ENCODE measurements at places on chromosomes 4 and X. TPM values are rescaled to one million over a fixed set of nuclear protein-coding genes. Genes with fewer than 3 reads are reported as not detected.

- H3K27me3 ChIP-seq = no peaks in the 10 kb centered on the region
- H3K27ac ChIP-seq = peak overlapping the region; percentile 39
- no peak overlapping the region for H3K4me3 ChIP-seq
- H3K36me3 ChIP-seq = peaks cover 12% of the 10 kb centered on the region
- no peaks in the 10 kb centered on the region for H3K4me1 ChIP-seq
Measured at GRCh38 chr4:119506806-119507205, 121.8 kb downstream of the PDE5A start.

DNA sequence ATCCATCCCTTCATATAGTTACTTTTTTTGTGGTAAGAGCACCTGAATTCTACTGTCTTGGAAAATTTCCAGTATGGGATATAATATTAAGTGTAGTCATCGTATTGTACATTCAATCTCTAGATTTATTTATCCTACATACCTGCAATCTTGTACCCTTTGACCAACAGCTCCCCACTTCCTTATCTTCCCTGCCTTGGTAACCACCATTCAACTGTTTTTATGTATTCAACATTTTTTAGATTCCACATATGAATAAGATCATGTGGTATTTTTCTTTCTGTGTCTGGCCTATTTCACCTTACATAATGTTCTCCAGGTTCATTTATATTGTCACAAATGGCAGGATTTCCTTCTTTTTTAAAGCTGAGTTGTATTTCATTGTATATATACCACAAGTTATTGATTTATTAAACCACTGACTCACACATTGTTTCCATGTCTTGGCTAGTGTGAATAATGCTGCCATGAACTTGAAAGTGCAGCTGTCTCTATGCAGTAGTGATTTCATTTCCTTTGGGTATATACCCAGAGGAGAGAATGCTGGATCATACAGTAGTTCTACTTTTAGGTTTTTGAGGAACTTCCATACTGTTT is 572.5 kb downstream of the MAGEB5 start:
- H3K27ac ChIP-seq = peak overlapping the region; percentile 54
- no peak overlapping the region for H3K4me3 ChIP-seq
- no peaks in the 10 kb centered on the region for H3K27me3 ChIP-seq
- no peaks in the 10 kb centered on the region for H3K36me3 ChIP-seq
- peaks cover 30% of the 10 kb centered on the region for H3K4me1 ChIP-seq
- no peak for DNase-seq

- no peaks in the 10 kb centered on the region for H3K36me3 ChIP-seq
- peaks cover 6% of the 10 kb centered on the region for H3K4me1 ChIP-seq
- DNase-seq = no peak
- no peaks in the 10 kb centered on the region for H3K27me3 ChIP-seq
- no peak overlapping the region for H3K27ac ChIP-seq
Measured at GRCh38 chr4:123941306-123941705, 544.7 kb downstream of the SPRY1 start.

- no peaks in the 10 kb centered on the region for H3K36me3 ChIP-seq
- H3K27ac ChIP-seq = no peak overlapping the region
- DNase-seq = no peak
- no peaks in the 10 kb centered on the region for H3K27me3 ChIP-seq
- H3K4me3 ChIP-seq = no peak overlapping the region
- H3K4me1 ChIP-seq = no peaks in the 10 kb centered on the region
Measured at GRCh38 chrX:30982467-30982866, 89.4 kb downstream of the FTHL17 start.

- H3K36me3 ChIP-seq = no peaks in the 10 kb centered on the region
- no peak overlapping the region for H3K27ac ChIP-seq
Measured at GRCh38 chr4:112378858-112379257, 81.7 kb downstream of the ALPK1 start.

DNA sequence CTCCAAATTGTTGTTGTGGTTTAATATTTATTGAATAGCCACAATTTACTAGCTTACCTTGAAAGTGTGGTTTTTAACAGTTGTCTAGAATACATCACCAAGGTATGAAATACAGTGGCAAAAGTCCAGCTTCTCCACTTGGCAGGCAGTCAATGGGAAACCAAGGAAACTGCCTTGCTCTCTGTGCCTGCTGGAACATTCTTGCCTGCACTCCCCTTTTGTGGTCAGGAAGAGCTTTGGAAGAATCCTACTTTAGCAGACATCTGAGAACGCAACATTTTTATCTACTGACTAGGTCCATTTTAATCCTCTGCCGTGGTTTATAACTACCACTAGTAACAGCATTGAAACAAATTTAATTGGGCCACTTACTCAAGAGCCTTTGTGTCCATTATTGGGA is 64.5 kb downstream of the TENM3 start:
- no peak for DNase-seq
- H3K27me3 ChIP-seq = no peaks in the 10 kb centered on the region
- no peak overlapping the region for H3K4me3 ChIP-seq
- H3K27ac ChIP-seq = no peak overlapping the region

GRCh38 chr4:89347363-89348025 is 39.9 kb upstream of the GPRIN3 start:
- no peaks in the 10 kb centered on the region for H3K4me1 ChIP-seq
- H3K36me3 ChIP-seq = no peaks in the 10 kb centered on the region
- H3K4me3 ChIP-seq = no peak overlapping the region
- DNase-seq = no peak

DNA sequence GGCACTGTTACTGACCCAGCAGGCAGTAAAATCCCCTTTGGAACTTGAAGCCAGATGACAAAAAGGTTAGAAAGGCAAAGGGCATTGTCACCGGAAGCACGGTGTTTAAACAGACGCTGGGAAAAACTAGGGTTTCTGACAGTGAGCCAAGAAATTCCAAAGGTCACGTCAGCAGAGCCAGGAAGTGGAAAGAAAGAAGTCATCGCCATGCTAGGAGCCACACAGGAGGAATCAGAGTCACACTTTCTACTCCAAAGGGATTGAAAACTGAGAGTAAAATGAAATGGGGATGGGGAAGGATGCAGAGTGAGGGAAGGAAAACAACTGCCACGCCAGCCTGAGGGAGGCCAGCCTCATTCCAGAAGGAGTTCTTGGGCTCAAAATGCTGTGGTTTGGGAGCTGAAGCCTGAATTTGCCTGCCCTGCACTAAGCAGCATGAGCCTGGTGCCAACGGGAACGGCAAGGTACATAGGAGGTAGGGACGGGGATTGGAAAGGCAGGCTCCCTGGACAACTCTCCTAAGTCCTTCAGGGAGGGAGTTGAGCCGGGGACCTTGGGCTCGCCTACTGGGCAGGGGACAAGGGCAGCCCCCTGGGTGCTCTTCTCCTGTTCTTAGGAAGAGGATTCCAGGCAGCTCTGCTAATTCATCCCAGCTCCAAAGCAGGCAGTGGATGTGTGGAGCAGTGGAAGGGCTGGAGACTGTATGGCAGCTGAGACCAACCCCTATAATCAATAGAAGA is 66.8 kb downstream of the SOWAHB start:
- H3K36me3 ChIP-seq = no peaks in the 10 kb centered on the region
- H3K4me1 ChIP-seq = peaks cover 15% of the 10 kb centered on the region
- DNase-seq = peak; percentile 28
- H3K27me3 ChIP-seq = no peaks in the 10 kb centered on the region

DNA sequence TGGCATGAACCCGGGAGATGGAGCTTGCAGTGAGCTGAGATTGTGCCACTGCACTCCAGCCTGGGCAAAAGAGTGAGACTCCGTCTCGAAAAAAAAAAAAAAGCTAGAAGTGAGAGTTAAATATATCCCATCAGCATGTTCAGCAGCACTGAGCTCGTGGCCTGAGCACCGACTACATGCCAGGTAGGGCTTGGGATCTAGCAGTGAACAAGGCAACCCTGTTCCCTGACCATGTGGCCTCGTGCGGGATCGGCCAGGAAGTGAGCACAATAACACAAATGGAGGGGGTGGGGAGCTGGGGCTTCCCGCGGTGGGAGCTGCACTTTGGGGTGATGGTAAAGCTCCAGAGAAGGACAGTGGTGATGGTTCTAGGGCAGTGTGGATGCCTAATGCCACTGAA is 193.7 kb upstream of the PSAPL1 start:
- no peaks in the 10 kb centered on the region for H3K36me3 ChIP-seq
- no peak overlapping the region for H3K27ac ChIP-seq
- H3K4me3 ChIP-seq = no peak overlapping the region
- no peak for DNase-seq

DNA sequence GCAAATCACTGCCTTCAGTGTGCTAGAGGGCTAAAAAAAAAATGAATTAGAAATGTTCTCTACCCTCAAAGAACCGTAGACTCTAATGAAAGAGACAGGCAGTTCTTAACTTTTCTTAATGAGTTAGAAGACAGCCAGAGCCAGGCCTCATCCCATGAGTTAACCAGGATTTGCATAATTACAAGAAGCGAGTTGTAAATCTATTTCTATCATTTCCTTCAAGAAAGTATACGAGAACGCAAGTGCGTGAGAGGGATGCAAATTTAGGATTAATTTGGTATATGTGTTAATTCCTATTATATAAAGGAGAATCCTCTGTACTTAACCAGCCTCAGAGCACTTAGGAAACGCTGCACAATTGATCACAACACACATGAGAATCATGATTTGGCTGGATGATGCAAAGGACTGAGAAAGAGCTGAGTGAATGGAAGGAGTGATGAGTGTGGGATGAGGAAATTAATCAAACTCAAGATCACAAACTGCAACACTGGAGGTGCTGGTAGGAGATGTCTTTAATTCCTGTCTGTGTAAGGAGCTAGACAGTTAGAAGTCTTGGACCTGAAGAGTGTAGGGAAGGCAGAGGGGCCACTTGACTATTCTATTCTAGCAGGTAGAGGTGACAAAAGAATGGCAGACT is 157.2 kb downstream of the ATP10D start:
- H3K27ac ChIP-seq = no peak overlapping the region
- no peaks in the 10 kb centered on the region for H3K4me1 ChIP-seq
- DNase-seq = no peak
- no peak overlapping the region for H3K4me3 ChIP-seq
- H3K36me3 ChIP-seq = no peaks in the 10 kb centered on the region
- no peaks in the 10 kb centered on the region for H3K27me3 ChIP-seq

DNA sequence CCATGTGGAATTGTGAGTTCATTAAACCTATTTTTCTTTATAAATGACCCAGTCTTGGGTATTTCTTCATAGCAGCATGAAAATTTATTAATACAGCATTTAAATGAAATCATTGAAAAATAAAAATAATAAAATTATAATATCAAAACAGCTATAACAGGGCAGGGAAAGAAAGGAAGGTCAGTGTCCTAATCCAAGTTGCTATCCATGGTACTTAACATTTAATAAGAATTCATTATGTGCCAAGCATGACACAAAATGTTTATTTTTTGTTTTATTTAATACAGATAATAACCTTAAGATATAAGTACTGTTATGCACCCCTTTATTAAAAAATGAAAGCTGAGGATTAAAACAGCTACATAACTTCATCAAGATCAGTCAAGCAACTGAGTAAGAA is 838.4 kb downstream of the RAB28 start:
- no peak overlapping the region for H3K27ac ChIP-seq
- DNase-seq = no peak
- no peak overlapping the region for H3K4me3 ChIP-seq
- no peaks in the 10 kb centered on the region for H3K36me3 ChIP-seq

DNA sequence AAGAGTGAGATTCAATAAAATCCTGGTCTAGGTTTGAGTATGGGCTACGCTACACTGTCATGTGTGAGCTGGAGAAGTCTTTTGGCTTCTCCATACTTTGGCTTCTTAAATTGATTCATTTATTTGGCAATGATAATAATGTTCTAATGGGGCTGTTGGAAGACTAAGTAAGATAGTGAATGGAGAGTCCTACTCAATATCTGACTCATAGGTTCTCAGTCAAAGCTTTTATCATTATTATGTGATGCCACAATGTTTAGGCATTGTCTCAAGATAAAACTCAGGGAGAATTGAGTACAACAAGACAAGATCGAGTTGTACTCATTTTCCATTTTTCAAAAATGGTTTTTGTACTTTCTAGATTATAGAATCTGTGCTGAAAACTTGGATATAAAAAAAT is 92.5 kb upstream of the VEGFC start:
- no peaks in the 10 kb centered on the region for H3K27me3 ChIP-seq
- H3K4me3 ChIP-seq = no peak overlapping the region
- no peaks in the 10 kb centered on the region for H3K4me1 ChIP-seq
- H3K36me3 ChIP-seq = no peaks in the 10 kb centered on the region

DNA sequence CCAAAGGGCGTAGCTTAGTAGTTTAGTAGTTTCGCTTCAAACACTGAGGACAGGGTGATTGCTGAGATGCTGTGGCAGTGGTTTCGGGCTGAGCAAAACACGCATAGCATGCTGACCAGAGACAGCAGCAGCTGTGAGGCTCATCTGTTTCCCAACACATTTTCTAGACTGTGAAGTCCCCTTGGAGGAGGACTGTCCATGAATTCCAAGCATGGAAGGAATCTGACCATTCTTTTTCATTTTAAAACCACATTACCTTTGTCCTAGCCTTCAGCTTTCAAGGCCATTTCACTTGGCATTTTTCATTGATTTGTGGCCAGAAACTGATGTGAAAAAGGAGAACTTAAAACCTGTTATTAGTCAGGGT is 240.9 kb downstream of the PALLD start:
- H3K27me3 ChIP-seq = no peaks in the 10 kb centered on the region
- no peak overlapping the region for H3K27ac ChIP-seq
- H3K4me1 ChIP-seq = no peaks in the 10 kb centered on the region
- no peaks in the 10 kb centered on the region for H3K36me3 ChIP-seq
- DNase-seq = no peak
- H3K4me3 ChIP-seq = no peak overlapping the region

GRCh38 chr4:145822581-145822980 is 116.0 kb downstream of the ZNF827 start:
- no peaks in the 10 kb centered on the region for H3K4me1 ChIP-seq
- no peak for DNase-seq

DNA sequence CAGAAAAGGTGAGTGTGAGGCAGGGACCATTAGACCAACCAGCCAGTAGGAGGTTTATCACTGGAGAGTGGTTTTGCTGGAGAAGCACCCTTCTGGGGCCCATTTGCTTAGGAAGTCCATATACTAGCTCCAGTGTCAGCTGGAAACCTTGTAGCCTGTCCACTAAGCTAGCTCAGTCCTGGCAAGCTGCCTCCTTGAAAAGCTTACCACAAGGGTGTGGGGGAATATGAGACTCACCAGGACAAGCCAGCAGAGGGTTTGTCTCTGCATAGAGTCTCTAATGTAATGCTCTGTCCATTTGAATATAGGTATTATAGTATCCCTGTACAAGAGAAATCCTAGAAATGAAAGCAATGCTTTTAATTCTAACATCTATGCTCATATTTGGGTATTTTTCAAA is 86.3 kb downstream of the FBXL5 start:
- H3K27ac ChIP-seq = no peak overlapping the region
- no peaks in the 10 kb centered on the region for H3K4me1 ChIP-seq
- no peak for DNase-seq

SGCB gene
- total RNA-seq = 10.4 TPM

NDNF gene
- 0.29 TPM for total RNA-seq

EFHC2 gene
- 0.95 TPM for total RNA-seq

KIT gene
- not detected for total RNA-seq

F11 gene
- 0.86 TPM for total RNA-seq

GPM6B gene
- total RNA-seq = 4.3 TPM

HMX1 gene
- total RNA-seq = not detected

Data from Calu3 (cell line).